ENCODE measurements at places on chromosomes 2 and 18.

DNA sequence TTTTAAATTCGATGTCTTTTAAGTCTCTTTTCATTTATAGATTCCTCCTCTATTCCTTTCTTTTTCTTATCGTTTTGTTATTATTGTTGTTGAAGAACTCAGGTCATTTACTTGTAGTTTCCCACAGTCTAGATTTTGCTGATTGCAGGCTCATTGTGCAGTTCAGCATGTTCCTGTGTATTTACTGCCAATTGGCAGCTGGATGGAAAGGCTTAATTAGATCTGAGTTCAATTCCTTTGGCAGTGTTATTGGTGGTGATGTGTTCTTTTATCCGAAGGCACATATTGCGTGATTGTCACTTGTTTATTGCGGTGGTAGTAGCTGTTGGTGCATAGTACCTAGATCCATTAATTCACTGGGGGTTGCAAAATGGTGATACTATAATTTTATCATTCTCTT is 180.7 kb downstream of the BABAM2 start:
- DNase-seq: no peak

- no peak for DNase-seq
Measured at GRCh38 chr2:179953359-179953758, 53.7 kb downstream of the CWC22 start.

GRCh38 chr2:55721596-55722215 is 28.1 kb upstream of the PNPT1 start:
- DNase-seq: no peak

GRCh38 chr18:80088823-80089222 is 20.2 kb upstream of the ADNP2 start:
- no peak for DNase-seq

GRCh38 chr2:21667638-21668037 is 543.9 kb downstream of the TDRD15 start:
- no peak for DNase-seq

- no peak for DNase-seq
Measured at GRCh38 chr2:120954939-120955338, 219.3 kb downstream of the GLI2 start.

DNA sequence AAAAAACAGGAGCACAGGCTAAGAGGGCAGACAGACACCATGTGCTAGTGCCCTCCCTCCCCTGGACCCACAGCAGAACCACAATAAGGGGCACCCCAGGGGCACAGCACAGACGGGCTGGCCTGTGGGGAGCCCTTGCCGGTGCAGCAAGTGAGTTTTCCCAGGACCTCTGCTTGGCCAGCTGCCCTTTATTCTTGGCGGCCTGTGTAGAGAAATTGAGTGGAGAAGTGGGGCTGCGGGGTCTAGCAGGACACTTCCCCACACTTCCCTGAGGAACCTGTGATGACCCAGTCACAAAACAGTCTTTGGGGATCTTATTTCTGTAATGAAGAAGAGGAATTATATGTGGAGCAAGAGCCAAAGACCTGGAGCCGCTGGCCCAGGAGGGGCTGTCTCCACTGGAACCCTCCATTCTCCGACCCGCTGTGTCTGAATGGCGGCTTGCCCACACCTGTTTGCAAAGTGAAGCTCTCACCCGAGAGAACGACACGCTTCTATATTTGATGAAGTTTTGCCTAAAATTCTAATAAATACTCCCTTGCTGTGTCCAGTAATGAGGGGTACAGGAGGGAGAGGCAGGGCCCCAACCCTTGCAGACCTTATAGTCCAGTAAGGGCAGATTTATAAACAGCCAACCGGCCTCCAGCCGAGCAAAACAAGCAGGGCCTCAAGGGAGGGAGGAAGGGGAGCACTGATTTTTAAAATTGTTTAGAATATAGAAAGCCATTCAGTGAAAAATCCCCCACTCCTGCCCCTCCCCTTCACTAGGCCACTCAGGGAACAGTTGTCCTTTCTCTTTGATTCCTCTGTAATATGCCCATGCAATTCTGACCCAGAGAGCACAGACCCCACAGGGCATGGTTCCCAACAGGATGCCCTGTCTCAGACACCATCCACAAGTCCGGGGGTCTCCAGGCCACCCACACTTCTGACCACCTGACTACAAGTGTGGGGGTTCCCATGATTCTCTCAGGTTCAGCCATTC is 44.7 kb upstream of the SNED1 start:
- DNase-seq: no peak

GRCh38 chr2:36886664-36887063 is 79.7 kb downstream of the STRN start:
- no peak for DNase-seq

DNA sequence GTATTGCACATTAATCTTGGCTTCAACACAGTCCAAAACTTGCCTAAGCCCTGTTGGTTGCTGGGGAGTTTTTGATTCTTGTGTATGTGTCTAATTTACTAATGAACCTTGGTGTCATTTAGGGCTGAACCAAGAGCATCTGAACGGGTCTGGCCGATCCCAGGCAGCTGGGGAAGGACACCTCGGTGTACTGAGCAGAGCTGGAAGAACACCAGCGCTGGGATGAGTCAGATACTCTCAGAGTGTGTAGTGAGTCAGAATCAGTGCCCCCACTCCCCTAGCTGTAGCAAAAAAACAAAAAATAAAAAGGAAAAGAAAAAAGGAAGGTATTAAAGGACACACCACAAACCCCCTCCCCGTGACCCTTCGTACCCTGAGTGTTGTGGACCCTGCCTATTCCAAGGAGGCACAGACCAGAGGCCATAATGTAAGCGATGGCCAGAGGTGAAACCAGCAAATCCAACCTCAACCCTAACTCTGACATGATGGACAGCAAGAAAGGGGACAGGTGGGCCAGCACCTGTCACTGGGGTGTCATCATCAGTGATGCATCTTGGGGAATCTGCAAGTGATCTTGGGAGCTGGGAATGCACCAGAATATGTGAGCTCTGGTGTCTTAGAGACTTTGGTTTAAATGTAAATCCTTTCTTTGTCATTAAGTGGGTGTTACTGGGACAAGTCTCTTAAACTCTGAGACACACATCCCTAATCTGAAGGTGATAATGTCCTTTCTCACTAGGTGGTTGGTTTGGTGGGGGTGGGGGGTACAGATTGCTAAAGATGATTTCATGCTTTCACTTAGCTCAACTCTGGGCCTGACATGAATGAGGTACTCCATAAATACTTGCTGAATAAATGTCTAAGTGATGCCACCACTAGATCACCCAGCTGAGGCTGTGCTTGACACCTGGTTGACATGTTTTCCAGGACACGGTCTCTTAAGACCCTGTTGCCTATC is 34.2 kb upstream of the NCOA1 start:
- DNase-seq: no peak

- no peak for DNase-seq
Measured at GRCh38 chr2:54638103-54638502, 85.4 kb upstream of the EML6 start.

DNA sequence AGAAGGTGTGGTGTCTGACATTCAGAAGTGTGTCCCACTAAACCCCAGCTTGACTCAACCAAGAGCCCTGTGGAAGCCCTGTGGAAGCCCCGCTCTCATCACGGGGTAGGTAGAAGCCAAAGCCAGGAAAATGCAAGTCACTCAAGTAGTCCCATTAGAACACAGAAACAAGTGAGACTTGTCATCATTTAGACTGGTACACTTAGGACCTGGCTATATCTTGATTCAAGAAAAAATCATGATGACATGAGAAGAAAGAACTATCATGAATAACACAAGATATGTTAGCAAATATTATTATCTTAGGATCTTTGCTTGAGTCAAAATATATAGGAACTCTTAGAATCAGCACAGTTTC is 28.2 kb upstream of the SULT1C4 start:
- no peak for DNase-seq

DNA sequence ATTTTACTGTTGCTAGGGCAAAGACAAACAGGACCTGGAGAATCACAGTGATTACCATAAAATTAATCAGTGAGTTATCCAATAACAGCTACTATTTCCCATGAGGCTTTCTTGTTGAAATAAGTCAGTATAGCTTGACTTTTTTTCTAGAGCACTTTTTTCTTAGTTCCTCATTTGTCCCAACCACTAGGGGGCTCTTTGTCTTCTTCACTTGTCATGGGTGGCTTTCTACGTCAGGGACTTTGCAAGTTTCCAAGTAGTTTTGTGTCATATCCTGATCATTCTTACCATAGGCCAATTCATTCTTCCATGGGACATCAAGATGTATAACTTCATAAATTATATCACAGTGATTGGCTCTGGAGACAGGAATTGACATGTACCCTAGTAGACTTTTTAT is 1019.6 kb upstream of the PIK3C3 start:
- no peak for DNase-seq

DNA sequence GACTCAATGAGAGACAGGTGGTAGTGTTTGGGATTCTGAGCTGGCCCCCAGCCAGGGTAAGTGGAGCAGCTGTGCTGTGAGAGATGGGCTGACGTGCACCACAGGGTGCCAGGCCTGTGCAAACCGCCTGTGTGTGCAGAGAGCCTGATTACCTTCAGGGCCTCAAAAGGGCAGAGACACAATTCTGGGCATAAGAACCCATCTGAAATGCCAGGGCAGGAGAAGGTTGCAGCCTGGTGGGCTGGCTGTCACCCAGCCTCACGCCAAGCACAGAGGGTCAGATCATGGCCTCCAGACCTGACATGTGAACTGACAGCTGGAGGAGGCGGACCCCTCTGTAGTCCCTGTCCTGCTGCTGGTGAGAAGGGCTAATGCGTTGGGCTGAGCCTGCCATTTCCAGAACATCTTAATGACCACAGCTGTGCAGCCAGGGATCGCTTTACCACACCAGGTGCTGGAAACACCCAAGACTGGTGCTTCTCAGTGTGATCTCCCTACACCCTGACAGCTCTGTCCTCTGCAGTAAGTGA is 100.9 kb downstream of the ARL4C start:
- peak; percentile 78 for DNase-seq

GRCh38 chr2:192499476-192499875 is 304.7 kb upstream of the TMEFF2 start:
- DNase-seq: no peak

DNA sequence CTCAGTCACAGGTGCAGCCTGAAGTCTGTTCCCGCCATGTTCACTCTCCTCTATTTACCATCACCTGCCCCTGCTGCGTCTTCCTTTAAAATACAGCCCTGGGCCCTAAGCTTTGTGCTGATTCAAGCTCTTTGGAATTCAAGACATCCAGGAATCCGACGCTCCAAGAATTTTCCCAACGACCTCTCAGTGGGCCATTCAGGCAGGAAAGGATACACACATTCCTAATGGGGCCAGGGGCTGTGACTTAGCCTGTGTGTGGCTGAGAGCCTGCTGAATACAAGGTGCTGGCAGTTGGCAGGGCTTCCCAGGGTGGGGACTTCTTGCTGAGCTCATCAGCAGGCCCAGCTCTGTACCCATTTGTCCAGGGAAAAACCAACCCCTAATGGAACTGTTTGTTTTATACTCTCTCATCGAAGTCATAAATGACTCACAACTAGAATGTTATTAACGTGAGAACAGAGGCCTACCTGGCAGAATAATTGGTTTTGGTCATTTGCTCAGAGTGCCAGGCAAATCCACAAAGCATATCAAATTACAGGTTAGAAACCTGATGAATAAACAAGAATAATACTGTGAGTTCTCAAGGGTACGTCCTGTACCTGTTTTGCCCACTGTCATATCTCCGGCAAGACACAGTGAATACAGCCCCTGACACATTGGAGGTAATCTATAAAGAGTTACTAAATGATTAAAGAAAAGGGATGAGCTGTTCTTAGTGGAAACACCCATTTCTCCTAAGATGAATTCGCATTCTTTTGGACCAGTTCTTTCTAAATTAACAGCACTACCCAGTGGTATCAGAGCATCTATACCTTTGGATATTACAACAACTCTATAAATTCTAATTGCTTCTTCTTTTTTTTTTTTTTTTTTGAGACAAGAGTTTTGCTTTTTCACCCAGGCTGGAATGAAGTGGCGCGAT is 12.6 kb upstream of the KCMF1 start:
- no peak for DNase-seq

- peak; percentile 20 for DNase-seq
Measured at GRCh38 chr2:106839849-106840595, 45.9 kb downstream of the ST6GAL2 start.

- no peak for DNase-seq
Measured at GRCh38 chr2:5316001-5316490, 376.1 kb upstream of the SOX11 start.

DNA sequence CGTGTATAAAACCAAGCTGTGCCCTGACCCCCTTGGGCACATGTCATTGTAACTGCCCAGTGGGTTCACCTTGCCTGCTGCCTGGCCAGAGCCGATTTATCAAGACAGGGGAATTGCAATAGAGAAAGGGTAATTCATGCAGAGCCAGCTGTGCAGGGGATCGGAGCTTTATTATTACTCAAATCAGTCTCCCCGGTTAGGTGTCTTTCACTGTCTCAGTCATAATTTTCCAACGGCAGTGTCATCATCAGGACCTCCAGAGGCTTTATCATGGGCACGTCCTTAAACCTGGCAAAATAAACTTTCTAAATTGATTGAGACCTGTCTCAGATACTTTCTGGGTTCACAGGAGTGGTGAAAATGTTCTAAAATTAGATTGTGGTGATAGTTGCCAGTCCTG is 29.6 kb upstream of the PGAP1 start:
- DNase-seq: no peak

DNA sequence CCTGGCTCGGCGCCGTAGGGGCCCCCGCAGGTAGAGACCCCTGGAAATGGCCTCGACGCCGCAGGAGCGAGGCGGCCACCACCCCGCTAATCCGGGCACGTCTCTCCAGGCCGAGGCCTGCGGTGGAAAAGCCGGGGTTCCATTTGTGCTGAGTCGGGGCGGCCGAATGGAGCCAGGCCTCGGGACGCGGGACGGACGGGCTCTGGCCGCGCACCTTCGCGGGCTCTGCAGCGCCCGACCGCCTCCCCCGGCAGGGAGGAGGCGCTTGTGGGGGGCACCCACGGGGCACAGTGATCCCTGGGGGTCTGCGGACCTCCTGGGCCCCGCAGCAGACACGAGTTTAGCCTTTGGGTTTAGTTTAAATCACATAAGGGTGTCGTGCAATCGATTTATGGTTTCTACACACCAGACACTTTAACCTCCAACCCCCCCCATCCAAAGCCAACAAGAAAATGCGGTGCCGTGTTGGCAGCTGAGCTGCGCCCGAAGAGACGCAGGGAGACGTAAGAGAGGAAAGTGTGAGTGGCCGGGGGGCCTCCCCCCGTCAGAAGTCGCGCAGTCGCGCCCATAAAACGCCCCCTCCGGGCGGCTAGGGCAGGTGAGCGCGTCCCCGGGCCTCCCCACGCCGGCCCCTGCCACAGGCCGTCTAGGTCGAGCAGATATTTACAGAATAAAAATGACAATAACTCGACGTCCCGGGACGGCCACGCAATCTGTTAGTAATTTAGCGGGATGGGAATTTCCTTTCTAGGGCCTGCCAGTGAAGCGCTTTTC is 1.0 kb upstream of the NFATC1 start:
- no peak for DNase-seq

DNA sequence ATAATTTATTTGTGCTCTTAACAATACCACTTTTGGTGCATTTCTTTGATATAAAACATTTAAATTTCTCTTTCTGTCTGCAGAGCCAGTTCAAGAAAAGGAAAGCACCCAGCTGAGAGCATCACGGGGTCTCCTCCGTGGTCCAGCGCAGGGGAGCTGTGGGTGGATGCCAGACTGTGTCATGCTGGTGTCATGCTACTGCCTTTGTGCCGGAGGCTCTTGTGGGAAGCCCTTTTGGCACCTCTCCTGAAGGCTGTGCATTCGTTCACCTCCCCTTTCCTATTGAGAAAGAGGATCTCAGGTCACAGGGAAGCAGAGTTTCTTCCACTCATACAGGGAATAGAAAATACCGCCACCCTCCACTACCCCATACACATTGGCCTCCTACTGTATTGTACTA is 450.4 kb downstream of the GALR1 start:
- DNase-seq: no peak

GRCh38 chr2:235634435-235635158 is 140.8 kb downstream of the AGAP1 start:
- no peak for DNase-seq

Measured in NCI-H1092 (cell line).